ENCODE measurements at places on chromosomes 7 and 10. TPM values are rescaled to one million over a fixed set of nuclear protein-coding genes. Genes with fewer than 3 reads are reported as not detected.

The TLX1 gene
- total RNA-seq: not detected

The KIAA1217 gene
- 10.3 TPM for total RNA-seq

The NACAD gene
- 4.3 TPM for total RNA-seq

The HGF gene
- 0.35 TPM for total RNA-seq

The TMEM176A gene
- not detected for total RNA-seq

The ZNF239 gene
- 0.51 TPM for total RNA-seq

The BTAF1 gene
- 23.1 TPM for total RNA-seq

The PPP1R3C gene
- total RNA-seq: 0.74 TPM

The BTBD16 gene
- 0.78 TPM for total RNA-seq

The LOXL4 gene
- 1.4 TPM for total RNA-seq

Measured in endothelial cell of umbilical vein (primary cell).